Hematopoietic multipotent progenitor cell treated with erythropoietin and hydrocortisone succinate and interleukin-3 and kit ligand, for 8 days (in vitro differentiated cells): ENCODE measurements at places on chromosomes 7 and 10.

GRCh38 chr10:87818505-87819288 lies 671 bp upstream of the ATAD1 start:
- peak; percentile 44 for DNase-seq

DNA sequence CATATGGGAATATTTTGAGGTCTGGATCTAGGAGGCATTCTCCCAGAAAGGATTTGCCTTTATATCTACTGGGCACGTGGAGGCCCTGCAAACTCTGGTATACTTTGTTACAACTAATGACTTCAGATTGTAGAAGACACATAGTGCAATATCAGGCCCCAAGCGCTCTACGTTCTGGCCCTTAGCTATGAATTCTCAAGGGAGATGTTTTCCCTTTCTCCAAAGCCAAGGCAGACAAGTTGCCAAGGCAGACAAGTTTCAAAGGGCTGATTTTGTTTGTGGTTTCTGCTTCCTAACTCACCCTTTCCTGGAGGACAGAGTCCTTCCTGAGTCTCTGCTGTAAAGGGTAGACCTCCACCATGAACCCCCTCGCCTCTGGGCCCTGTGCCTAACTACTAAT lies 99.4 kb upstream of the CTTNBP2 start:
- no peak for DNase-seq

- no peak for DNase-seq
Measured at GRCh38 chr10:58588673-58589265, 76.1 kb downstream of the BICC1 start.

GRCh38 chr7:150973571-150974451 lies 4.3 kb downstream of the KCNH2 start:
- no peak for DNase-seq

DNA sequence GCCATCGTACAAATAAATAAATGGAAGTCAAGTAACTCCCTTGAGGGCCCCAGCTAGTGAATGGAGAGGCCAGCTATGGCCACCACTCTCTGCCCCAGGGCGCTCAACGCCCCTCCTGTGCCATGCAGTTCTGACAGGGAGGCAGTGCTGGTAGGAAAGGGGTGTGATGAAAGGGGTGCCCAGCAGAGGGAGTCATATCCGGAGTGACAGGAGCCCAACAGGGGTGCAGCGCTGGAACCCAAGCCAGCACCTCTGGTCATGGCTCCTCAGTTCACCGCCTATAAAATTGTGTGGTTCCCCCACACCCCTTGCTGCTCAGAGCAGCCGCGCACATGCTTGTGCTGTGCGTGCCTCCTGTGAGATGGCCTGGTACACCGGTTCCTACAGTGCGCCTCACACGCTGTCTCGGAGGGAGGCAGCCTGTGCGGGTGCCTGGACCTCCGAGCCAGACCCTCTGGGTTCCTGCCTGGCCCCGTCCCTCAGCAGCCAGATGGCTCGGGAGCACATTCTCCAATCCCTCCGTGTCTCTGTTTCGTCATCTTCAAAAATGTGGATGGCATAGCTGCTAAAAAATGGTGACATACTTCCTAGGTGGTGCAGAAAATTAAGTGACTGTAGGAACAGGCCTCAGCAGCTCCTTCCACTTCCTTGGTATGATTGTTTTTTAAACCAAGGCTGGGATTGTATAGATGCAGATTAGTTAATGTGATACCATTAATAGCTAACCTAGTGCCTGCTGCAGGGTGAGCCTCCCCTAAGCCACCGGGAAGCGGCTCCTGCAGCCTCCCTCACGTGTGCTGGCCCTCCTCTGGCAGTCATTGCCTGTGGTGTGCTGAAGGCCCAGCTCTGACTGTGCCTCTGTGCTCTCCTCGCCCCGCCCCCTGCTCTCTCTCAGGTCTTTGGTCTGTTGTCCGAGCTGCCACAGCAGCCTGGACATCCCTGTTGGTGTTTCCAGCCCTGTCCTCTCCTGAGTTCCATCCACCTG lies 125.8 kb downstream of the EGFR start:
- no peak for DNase-seq

DNA sequence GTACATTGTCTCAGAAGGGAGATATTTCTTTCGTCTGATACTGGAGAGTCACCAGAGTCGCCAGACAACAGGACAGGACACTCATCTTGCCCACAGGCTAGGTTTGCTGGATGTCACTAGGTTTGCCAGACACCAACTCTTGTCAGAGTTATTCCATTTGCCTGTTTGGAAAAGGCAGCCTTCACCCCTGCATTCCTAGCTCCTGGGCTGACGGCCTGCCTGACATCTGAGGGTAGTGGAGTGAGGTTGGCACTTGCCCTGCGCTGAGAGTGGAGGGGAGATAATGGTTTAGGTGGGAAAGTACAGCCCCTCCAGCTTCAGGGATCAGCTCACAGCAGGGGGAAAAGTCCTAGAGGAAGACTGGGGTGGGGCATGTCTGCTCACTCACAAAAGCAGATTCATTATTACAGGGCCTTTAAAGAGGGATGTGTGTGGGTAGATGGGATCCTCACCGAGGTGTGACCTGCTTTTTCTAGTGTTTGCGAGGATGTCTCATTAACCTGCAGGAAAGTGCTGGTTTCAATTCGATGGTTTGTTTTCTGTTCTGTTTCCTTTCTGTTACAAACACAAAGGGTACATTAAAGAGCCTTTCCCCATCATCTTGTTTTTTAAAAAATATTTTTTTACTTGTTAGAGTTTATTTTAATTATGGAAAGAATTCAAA lies 79.3 kb upstream of the TNS3 start:
- DNase-seq = no peak

DNA sequence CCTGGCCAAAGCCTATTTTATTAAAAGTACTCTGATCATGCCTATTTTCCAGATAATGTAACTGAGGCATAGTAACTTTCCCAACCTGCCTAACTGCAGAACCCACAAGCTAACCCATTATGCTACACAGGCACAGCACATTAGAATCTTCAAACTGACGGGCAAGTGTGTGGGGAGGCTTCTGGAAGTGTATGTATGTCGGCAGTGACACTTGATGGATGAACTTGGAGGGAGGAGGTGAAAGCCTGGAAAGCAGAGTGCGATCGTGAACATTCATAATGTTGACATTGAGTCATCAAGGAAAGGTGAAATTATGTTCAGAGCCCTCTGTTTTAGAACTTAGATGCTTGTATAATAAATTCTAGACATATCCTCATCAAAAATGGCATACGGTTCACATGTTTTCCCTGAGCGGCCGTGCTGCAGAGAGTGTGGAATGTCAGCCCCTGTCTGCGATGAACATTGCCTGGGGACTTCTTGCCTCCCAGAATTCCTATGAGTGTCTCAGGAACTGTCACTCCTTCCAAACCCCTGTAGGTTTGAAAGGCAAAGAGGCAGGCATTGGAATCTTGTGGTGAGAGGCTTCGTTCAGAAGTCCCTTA lies 102.4 kb downstream of the SLIT1 start:
- DNase-seq = no peak

- DNase-seq = no peak
Measured at GRCh38 chr7:22234227-22234626, 122.7 kb downstream of the RAPGEF5 start.
